Dorsolateral prefrontal cortex (tissue), 122 donors: ENCODE measurements at places on chromosomes 16 and 17.

DNA sequence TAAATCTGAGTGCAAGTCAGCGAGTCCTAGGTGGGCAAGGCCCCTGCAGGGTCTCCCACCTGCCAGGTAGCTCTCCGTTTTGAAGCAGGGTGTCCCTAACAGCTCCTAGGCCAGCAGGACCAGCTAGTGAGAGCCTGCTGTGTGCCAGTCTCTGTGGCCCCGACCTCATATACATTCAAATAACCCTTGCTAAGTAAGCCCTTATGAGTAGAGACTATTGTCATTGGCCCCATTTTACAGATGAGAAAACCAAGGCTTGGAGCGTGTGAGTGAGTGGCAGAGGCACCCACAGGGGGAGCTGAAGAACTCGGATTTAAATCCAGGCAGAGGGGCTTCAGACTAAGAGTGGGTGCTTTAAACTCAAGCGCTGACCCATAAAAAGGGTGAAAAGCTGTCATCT lies 39.7 kb upstream of the EMP2 start:
- no peak for DNase-seq

DNA sequence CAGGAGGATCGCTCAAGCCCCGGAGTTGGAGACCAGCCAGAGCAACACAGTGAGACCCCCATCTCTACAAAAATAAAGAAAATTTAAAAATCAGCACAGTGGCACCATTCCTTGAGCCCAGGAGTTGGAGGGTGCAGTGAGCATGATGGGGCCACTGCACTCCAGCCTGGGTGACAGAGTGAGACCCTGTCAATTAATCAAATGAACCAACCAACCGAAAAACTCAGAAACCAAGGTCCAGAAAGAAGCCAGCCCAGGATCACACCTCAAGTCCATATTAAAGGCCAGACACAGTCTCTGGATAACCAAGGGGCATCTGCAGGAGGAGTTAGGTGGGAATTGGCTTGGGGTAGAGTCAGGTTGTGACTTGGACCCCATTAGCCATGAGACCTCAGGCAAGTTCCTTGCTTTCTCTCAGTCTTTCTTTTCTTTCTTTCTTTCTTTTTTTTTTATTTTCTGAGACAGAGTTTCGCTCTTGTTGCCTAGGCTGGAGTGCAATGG lies 2.4 kb downstream of the HSD17B1 start:
- DNase-seq, result no peak

GRCh38 chr16:88923926-88924833 lies 52.8 kb downstream of the CBFA2T3 start:
- DNase-seq, result no peak

- DNase-seq, result no peak
Measured at GRCh38 chr17:9643611-9644010, 1.7 kb upstream of the USP43 start.

DNA sequence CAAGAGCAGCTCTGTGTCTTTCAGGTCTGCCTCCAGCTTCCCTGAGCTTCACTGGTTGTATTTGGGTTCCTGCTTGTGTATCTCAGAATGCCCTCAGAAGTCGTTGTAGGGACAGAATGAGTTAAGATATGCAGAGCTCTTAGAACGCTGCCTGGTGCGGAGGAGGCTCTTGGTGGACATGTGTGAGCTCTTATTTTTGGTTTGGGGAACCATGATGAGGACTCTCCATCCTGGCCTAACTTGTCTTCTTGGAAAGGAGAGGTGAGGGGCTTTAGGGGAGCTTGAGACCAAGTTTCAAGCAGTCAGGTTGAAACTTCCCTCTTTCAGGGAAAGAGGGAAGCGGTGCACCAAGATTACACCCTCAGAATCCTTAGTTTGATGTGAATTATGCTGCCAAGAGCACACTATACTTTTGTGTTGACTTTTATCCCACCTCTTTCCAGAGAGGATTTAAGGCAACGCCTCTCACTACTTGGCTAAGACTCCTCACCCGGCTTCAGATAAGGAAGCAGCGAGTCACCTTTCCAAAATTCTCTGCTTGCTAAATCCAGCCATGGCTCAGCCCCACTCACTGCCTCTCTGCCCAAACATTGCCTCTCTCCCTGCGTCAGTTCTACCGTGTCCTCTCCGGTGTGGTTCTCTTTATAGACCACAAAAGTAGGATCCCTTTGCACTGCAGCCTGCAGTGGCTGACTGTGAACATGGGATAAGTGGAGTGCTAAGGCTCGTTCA lies 12.7 kb downstream of the CDK5RAP3 start:
- no peak for DNase-seq

DNA sequence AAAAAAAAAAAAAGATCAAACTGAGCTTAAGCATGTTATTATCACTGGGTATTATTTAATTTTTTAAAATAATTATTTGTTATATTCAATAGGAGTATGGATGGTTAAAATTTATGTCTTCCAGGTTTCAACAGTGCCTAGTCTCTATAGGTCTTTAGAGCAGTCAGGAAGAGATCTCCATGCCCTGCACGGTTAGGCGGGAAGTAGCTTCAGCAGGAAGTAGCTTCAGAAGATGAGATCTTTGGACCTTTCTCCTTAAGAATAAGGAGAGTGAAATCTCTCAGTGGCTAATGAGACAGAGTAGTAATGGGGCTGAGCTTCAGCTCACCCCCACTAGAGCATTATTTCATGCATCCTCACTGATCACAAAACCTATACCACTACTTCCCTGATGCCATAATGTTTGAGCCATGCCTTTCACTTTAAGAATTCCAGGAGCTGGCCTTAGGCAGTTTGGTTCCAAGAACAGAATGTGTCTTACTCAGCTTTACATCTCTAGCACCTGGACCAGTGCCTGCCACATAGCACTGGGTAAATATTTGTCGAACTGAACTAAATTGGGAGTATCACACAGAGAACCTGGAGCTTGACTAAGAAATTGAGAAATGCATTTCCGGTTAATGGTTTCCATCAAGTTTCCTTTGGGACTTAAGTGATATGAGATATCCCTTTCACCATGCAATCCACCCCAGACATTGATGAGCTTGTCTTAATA lies 43.5 kb downstream of the SCPEP1 start:
- no peak for DNase-seq

DNA sequence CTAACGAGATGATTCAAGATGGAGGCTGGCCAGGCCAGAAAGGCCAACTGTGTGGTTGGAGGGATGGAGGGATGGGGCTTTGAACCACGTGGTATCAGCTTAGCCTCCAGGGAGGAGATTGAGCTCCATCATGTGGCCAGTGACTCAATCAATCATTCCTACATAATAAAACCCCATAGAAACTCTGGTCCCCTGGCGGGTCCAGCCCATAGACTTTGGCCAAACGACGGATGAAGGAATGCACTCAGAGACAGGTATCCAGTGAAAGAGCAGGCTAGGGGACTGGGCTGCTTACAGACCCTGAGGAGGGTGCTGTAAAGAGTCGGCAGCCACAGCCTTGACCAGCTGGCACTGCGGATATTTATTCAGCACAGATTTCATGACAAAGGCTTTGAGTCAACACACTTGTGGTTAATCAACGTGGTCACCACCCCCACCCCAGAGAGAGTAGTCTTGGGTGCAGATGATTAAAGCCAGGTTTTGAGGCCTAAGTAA lies 308.7 kb upstream of the TNRC6C start:
- DNase-seq, result no peak

- DNase-seq, result no peak
Measured at GRCh38 chr17:30332057-30332542, 1.8 kb downstream of the TMIGD1 start.

GRCh38 chr16:82633964-82634600 lies 7.3 kb downstream of the CDH13 start:
- DNase-seq, result peak; percentile 85
